NCI-H1105 (cell line): ENCODE measurements at places on chromosomes 16 and 17.

DNA sequence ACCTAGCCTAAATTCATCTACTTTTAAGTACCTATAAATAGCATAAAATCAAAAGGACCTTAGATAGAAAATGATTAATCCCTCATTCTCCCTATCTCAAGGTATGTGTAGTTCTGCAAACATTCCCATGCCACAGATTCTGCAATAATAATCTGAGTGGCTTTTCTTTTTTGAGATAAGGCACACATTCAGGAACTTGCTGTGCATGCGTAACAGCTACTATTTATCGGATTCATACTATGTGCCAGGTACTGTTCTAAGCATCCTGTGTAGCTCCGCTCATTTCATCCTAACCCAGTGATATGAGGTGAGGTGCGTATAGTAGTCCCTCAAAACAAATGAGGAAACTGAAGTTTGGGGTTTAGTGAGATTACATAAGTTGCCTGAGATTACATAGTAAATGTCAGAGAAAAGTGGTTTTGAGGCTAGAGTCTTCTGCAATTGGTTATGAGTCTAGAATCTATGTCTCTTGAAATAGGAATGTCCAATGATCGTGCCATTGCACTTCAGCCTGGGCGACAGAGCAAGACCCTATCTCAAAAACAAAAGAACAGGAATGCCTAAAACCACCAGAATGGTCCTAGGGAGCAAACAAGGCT is 2.0 kb upstream of the ZNF263 start:
- no peak for DNase-seq

DNA sequence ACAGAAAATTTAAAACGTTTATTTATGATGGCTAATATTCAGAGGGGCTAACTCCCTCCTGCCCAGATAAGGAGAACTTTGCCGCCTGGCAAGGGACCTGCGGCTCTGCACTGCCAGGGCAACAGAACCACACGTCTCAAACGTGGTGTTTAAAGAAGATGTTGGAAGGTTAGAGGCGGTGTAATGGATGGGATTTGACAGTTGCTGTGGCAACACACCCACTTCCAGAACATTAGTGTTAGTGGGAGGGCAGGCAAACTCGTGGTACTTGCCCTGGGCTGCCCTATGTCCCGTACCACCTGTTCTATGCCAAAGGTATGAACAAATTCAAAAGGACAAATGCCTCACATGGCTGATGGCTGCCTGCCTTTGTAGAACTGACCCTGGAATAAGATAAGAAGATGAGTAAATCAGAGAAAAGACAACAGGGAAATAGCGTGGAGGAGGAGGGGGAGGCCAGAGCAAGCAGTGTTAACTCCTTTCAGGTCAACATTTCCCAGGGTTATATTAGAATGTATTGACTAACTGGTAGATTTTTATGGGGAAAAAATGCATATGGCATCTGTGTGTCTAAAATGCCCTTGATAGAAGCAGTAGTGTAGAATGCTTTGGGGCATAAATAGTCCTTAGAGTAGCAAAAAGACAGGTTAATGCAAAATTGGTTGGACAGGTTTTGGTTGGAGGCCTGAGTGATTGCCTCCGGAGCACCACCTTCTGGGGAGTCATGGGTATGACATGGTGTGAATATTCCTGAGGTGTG is 30.8 kb downstream of the HLF start:
- no peak for DNase-seq

DNA sequence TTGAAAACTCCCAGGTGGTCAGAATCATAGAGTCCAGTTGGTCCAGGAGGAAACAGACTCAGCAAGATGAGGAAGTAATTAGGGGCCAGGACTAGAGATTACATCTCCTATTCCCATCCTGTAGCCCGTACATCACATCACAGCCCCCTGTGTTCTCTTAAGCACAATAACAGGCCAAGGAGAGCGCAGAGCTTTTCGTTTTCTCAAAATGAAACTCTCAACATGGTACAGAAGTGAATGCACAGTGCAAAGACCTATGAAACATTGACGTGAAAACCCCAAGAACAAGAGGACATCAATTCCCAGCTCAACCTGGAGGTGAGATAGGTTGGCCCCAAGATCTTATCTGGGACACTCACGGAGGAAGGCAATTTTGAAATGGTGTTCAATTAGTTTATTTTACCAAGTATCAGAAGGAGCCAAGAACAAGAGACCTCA is 9.0 kb downstream of the PIK3R5 start:
- DNase-seq: no peak

DNA sequence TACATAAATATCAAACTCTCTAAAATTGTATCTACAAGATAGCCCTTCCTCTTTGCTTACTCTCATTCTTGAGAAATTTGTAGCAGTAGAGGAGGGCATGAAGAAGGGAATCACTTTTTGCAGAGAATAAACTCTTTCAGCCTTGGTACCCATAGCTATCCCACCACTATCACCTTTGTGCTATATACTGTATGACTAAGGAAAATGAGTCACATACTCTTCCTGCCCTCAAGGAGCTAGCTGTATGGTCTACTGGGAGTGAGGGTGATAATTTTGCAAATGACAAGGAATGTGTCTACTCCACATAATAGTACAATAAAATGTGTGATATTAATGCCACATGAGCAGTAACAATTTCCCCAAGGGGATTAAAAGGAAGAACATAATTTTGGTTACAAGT is 184.6 kb upstream of the WSB1 start:
- DNase-seq: no peak

DNA sequence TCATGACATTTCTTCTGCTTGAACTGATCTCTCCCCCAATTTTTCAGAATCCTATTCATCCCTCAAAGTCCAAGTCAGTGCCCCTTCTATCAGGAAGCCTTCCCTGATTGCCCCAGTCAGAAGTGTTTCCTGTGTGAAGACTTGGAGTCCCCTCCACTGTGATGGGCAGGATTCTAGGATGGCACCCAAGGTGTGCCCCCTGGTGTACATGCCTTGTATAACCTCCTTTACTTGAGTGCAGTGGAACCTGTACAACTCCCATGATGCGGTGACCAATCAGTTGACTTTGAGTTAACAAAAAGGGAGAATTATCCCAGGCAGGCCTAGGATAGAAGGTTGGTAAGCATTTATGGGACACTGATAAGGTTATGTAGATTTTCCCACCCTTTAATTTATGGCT is 23.4 kb downstream of the MYH13 start:
- no peak for DNase-seq

DNA sequence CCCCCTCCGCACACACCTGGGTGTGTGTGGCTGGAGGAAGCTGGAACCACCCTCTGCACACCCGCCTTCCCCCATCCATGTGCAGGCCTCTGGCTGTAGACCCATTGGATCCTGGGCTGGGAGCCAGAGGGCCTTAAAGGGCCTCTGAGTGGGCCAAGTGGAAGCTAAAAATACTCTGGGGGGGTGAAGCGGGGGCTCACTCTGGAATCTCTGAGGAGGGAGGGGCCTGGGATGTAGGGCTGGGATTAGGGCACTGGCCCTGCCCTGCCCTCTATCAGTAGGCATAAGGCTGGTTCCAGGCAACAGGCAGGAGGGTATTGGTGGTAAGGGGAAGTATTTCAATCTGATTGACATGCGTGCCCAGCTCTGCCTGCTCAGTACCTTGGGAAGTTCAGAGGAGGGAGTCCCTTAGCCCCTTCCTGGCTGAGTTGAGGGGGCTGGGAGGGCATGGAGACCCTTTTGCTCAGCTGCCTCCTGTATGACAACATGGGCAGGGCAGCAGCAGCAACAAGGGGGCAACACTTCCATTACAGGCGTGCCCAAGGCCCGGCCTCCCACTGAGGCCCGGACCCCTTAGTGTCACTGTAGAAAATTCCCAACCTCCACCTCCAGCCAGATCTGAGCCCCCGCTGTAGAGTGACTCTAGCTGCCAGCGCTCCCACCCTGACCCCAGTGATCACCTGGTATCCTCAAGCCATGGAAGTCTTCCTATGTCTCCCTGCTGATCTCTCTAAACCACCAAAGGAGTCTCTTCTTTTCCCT is 5.2 kb downstream of the ITGA3 start:
- DNase-seq: no peak

- DNase-seq: no peak
These were observed 1.2 kb downstream of the TMEM106A start for GRCh38 chr17:43212641-43213490.
